Smooth muscle cell of the coronary artery (primary cell): ENCODE measurements at places on chromosomes 7 and 10. TPM values are rescaled to one million over a fixed set of nuclear protein-coding genes. Genes with fewer than 3 reads are reported as not detected.

CHCHD1 gene
- total RNA-seq, result 11.0 and 30.1 TPM in 2 replicates

BTAF1 gene
- total RNA-seq, result 36.5 and 39.2 TPM in 2 replicates

FAM25G gene
- total RNA-seq, result not detected in 2 replicates

GSTO1 gene
- 170 and 193 TPM in 2 replicates for total RNA-seq

SORBS1 gene
- total RNA-seq, result 0.23 and 0.38 TPM in 2 replicates

SFTPA1 gene
- not detected in 2 replicates for total RNA-seq
